ENCODE measurements at places on chromosomes 5 and 9.
A peak's percentile ranks its signal among the peaks of the same experiment; 100 is the strongest.

DNA sequence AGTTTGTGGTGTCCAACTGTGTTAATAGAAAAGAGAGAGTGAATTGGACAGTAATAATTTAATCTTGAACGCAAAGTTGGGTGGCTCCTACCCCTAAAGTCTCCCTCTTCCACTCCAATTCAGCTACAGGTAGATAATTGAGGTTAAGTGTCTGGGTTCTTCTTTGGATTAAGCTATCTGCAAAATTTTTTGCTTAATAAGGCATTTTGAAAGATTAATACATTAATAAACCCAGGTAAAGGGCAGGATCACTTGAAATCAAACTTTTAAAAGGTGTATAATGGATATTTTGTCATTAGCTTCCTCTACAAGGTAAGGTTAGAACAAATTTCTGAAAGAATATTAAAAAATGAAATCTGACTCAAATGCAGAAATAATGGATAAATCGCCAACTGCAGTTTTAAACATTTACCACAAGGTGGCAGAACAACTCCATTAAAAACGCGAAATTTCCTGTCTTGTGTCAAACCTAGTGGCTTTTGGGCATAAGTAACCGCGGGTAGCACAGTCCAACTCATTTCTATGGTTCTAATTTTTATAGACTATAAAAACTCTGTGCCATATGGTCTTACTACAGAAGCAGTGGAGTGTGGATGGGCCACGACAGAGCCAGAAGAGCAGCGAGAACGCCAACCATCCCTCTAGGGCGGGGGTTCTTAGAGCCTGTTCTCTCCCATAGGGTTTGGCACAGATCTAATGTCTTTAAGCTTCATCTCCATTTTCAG is 276.5 kb downstream of the ARHGEF28 start:
- DNase-seq, result peak; percentile 24

DNA sequence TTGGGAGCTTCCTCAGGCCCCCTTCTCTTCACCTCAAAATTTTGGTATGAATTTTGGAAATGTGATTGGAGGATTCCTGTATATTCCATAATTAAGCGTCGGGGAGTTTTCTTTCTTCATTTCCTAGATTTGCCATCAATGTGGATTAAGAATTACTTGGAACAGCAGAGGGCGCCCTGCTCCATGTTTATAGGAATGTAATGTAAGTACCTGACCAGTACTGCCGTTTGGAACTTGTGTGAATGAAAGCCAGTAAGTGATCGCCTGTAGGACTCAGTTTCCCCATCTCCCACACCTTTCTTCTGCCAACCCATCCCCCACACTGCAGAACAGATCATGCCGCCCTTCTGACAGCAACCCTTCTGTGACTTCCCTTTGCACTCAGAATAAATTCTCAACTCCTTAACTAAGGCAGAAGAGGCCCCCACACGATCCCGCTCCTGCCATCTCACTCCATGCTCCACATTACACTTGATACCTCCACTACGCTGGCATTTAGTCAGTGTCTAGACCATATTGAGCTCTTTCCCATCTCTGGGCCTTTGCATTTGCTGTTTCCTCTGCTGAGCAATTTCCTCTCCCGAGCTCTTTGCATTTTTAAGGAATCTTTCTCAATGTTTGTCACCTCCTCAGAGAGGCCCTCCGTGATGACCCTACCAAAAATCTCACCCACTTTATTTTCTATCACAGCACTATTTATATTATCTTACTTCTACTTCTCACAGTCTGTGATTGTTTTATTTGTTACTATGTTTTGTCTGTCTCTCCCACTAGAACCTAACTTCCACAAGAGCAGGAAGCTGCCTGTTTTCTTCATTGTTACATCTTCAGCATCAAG is 79.5 kb upstream of the HTR4 start:
- peak; percentile 88 for DNase-seq

GRCh38 chr5:133778636-133779035 is 166.3 kb upstream of the FSTL4 start:
- DNase-seq, result no peak

DNA sequence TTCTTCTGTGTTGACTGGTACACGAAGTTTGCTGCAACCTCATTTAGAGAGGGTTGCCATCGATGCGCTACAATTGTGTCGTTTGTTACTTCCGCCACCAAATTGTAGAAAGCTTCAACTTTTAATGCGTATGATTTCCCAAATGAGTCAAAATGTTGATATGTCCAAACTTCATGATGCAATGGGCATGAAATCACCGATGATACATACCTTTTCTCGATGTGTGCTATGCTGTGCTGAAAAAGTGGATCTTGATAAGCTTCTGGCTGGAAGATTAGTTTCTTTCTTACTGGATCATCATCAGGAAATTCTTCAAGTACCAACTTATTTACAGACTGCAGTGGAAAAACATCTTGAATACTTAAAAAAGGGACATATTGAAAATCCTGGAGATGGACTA is 65.7 kb downstream of the TMEM38B start:
- DNase-seq, result no peak

DNA sequence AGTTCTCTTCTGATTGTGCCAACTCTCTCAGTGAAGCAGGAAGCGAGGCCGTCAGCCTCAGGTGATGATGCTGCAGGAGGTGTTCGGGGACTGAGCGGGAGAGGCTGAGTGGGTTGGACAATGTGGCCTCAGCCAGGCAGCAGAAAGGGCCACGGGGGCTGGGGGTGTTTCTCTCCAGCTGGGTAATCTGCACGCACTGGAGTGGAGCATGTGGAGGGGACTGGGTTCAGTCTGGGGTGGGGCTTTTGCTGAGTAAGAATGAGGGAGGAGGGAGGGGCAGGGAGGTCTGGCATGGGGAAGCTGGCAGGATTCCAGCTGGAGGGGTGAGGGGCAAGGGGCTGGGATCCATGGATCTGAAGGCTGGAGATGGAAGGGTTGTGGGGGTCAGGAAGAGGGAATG is 60.8 kb upstream of the PHYKPL start:
- no peak for DNase-seq

DNA sequence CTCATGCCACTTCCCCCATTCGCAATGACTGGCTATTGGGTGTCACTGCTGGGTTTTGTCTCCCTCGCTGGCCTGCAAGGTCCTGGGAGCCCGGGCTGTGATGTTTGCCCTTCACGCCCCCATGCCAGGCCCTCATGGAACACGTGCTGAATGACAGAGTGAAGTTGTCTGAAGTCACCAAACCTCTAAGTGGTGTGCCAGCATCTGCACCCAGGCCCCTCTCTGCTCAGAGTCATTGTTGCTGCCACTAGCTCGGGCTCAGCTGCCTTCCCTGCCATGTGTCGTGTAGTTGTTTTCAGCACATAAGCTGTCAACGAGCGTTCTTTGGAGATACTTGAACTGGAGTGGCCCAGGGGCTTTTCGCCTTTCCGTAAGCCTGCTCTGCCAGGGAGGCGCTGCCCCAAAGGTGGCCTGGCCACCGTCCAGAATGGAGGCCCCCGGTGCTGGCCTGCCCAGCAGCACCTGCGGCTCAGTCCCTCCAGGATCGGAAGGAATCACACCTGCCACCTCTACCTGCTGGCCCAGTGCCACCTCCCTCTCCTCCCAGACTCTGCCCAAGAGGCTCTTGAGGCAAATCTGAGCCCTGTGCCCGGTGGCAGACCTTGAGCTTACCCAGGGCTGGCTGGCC is 250.1 kb downstream of the PBX3 start:
- no peak for DNase-seq

DNA sequence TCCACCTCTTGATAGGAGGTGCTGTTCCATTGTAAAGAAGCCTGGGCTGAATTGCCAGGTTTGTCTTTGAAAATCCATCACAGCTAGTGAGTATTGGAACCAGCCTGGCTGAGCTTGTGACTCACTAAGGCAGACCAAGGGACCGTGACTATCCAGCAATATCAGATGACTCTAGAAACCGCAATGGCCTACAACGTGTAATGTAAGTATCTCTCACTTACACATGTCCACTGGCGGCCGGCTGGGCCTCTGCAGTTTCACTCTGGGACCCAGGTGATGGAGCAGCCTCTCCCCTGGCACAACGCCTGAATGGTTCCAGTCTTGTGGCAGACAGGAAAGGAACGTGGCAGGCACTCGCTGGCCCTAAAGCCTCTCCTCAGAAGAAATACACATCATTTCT is 3.1 kb upstream of the HRH2 start:
- DNase-seq, result no peak

DNA sequence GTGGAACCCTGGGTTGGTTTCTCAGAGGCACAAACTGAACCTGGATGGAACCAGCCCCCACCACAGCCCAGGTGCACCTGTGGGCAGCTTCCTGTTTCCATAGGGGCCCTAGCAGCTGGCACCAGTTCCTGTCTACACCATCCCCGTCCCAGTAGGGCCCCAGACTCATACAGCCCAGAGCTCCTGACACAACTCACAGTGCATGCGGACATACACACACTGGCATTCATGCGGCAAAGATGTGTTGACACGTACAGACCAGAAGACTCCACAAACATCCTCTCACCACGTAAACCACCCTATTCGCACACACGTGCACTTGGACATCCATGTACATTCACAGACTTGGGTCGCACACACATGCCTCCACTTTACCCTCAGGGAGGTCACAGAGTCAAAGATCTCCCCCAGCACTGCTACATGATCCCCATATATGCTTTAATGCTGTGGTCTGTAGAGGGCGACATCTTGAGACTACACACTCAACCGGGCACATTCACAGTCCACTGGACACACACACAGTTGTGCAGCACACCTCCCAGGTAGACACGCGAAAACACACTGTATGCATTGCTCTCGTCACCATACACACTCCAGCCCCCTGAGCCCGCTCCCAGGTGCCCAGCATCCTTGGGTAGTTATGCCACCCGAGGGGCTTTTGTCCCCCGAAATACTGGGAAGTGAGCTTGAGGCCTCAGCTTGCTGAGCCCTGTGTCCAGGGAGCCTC is 22.4 kb downstream of the CXXC5 start:
- DNase-seq, result no peak

- no peak for DNase-seq
These were observed 105.6 kb upstream of the PCA3 start for GRCh38 chr9:76658510-76659231.

DNA sequence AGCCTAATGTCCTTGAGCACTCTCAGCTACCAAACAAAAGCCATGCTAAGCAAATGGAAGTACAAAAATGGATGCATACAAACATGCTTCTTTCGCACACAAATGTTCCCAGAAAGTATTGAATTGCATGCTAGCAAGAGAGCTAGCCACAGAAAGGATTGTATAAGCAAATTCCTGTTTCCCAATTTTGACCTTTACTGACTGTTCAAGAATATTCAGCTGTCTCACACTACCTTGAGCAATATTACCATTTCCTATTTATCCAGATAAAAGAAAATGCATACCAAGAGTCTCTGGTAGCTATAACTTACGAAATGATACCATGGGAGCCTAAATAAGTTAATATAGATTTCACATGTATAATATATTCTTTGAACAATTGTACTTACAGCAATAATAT is 264.6 kb downstream of the TMEM167A start:
- no peak for DNase-seq

DNA sequence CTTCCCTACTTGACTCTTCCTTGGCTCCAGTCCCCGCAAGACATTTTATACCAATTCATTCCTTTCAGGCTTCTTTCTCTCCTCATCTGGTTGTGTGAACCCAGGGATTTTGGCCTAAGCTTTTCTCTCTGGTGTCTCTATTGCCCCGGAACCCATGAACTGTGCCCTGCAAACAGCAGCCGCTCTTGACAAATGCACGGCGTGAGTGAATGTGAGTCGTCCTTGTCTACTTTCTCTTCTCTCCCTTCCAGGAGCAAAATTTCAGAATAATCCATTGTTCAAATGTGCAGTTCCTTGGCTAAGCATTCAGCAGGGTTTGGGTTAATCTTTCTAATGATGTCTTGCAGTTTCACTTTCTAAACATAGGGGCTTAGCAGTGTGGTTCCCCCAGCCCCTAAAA is 250.4 kb upstream of the IRX4 start:
- DNase-seq, result no peak

DNA sequence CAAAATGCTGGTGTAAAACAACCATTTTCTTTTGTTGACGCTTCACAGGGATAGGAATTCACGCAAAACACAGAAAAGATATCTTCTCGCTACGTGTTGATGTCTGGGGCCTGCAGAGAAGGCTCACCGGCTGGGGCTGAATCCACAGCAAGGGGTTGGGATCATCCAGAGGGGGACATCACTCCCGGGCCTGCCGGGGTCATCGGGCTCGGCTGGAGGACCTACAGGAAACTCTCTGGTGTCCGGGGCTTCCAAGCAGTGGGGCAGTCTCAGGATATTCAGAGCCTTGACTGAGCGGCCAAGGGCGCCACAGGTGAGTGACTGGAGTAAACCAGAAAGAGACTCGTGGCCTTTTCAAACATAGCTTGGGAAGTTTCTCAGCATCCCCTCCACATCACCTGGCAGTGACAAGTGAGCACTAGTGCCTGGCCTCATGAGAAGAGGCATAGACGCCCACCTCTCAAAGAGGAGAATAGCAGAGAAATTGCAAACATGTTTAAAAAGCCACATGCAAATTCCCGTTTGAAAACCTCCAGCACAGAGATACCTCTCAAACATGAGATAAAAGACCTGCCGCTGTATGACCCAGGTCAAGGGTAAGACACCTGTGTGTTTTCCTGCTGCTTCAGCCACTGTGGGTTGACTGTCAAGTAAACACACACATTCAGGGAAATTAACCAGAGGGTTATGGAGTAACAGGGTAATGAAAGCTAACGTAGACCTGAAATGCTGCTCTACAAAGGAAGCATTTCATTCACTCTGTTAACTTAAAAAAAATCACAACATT is 50.8 kb upstream of the SIMC1 start:
- no peak for DNase-seq

- no peak for DNase-seq
These were observed 104.6 kb downstream of the CACNA1B start for GRCh38 chr9:137982200-137982599.

DNA sequence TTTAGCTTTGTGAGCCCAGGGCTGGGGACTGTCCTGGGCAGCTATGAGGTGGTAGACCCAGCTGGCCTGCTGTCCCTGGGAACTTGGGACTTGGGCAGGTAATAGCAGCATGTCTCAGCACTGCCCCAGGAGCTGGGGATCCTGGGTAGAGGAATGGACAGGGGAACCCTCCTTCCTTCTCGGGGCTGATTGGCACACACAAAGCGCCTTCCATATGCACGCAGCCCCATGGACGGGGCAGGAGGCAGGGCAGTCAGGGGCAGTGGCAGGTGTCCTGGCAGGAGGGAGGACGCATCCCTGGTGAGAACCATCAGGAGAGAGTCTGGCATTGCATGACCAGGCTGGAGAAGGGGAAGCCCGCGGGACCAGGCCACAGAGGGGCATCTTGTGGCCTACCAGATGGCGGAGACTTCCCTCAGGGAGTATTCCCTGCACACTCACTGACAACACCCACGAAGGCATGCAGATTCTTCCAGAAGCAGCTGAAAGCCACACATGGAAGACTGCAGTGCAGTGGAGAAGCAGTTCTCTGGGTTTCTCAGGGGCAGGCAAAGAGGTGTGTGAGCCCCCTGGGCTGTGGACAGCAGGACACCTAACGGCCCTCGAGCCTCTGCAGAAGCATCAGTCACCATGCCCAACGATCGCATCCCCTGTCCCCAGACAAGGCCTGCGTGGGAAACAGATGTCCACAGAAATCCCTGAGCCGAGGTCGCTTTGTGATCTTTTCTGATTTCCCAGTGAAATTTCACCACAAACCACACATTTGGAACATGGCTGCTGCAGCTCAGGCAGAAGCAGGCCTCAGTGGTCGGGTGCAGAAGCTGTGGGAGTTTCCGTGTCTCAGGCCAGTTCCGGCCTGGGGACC is 7.0 kb upstream of the NKD2 start:
- no peak for DNase-seq

Measured in amniotic stem cell (primary cell).